H1 (cell line): ENCODE measurements at places on chromosomes 4 and X. TPM values are rescaled to one million over a fixed set of nuclear protein-coding genes. Genes with fewer than 3 reads are reported as not detected.

Gene PABPC4L
- polyA plus RNA-seq = 0.36 and 0.51 TPM in 2 replicates

Gene CSN1S1
- not detected in 2 replicates for polyA plus RNA-seq

Gene DRP2
- 0.18 and 0.24 TPM in 2 replicates for polyA plus RNA-seq

Gene MMGT1
- polyA plus RNA-seq = 6.3 and 10.0 TPM in 2 replicates

Gene AMTN
- not detected in 2 replicates for polyA plus RNA-seq
